ENCODE measurements at places on chromosomes 16 and 17. TPM values are rescaled to one million over a fixed set of nuclear protein-coding genes. Genes with fewer than 3 reads are reported as not detected.

DNA sequence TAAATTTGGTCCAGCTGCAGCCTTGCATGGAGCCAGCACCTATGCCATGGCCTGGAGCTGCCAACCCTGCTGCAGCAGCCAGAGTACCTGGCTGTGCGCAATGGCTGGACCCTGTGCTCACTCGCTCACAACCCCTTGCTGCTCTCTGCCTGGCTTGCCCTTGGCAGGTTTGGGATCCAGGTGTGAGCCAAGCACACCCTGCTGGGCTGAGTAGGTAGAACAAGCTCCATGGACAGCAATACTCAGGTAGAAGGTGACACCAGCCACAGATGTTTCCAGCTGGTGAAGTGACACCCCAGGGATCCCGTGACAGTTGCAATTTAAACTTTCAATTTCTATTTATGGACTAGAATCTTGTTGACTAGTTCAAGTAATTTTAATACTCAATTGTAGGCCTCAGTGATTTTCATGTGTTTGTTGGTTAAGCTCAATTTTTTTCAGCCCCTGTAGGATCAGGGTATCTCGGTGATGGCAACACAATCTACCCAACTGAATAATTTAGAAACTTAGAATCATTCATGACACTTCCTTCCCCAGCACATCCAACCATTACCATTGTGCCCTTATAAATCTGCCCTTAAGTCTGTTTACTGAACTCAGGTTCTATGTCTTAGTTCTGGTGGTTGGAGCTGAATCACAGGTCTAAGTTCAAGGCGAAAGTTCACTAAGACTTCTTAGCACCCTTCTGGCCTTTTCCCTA lies 480.0 kb downstream of the PMP22 start:
- ATAC-seq: peak; percentile 49

DNA sequence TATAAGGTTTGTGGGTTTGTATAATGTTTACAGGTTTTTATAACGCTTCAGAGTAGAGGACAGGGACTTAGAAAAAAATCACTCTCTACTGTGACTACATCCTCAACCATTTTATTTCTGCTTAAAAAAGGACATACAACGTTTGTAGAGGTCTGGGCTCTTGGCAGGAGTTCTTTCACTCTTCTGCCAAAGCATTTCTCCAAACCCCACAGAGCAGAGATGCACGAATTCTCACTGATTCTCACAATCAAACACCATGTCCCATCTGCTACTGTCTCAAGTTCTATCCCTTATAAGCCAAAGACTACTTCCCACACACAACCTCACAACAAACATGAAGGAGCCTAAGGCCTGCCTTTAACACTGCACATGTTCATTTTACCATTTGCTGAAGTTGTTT lies 7.0 kb upstream of the ANKFY1 start:
- ATAC-seq: no peak

The IL32 gene
- total RNA-seq: 3,603 TPM

- no peak for ATAC-seq
Measured at GRCh38 chr17:79658811-79659207, 48.0 kb upstream of the RBFOX3 start.

The PPM1E gene
- 0.08 TPM for total RNA-seq
